ENCODE measurements at places on chromosomes 7 and 10.

- no peak for DNase-seq
Measured at GRCh38 chr10:58672845-58673244, 160.2 kb downstream of the BICC1 start.

DNA sequence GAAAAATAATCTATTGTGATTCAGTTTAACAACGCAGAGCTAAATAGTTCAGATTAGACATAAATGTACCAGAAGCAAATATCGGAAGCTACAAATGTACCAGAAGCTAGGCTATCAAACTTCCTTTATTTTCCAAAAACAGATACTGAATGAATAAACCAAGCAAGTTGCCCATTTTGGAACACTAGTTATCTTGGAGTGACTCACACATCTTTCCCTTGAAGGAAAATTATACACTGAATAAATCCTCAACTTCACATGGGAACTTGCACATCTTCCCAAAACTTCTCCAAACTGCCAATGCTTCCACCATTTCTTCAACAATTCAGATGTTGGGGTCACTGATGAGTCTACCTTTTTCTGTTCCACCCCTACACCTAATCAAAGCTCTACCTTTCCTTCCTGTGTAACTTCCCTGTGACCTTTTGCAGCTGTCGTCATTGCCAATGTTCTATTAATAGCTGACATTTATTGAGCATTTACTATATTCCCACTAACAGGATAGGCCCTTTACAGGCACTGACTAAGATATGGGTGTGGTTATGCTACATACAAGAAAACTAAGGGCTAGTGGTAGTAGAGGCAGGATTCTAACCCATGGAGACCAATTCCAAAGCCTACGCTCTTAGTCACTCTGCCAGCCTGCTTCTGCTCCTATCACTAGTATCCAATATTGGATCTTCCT is 22.7 kb downstream of the RELN start:
- DNase-seq: no peak

DNA sequence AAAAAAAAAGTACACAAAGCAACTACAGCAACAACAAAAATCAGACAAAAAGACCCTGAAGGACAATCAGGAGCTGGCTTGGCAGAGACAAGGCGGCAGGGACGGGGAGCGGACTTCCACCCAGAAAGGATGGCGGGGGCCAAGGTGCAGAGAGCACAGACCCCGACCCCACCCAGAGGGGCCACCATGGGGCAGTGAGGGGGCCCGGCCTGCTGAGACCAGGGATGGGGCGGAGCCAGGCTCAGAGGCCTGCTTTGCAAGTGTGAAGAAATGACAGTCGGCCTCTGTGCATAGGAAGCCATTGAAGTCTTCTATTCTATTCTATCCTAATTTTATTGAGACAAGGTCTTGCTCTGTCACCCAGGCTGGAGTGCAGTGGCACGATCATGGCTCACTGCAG is 82.0 kb downstream of the ELFN1 start:
- no peak for DNase-seq

DNA sequence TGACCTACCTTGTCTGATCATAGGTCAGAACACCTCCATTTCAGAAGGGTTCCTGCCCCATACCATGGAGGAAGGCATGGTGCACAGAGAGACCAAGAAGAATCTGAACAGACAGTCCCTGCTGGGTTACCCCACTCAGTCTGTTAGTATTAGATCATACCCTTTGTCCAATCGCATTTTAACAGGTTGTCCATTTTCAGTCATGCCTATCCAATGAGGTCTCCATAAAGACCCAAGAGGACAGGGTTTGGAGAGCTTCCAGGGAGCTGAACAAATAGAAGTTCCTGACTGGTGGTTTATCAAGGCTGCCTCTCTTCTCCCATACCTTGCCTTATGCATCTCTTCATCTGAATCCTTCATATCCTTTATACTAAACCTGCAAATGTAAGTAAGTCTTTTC is 21.2 kb upstream of the SLC16A12 start:
- DNase-seq: no peak

GRCh38 chr7:54785261-54785660 is 26.2 kb upstream of the SEC61G start:
- no peak for DNase-seq

- DNase-seq: no peak
Measured at GRCh38 chr7:16675277-16675676, 29.3 kb downstream of the BZW2 start.

DNA sequence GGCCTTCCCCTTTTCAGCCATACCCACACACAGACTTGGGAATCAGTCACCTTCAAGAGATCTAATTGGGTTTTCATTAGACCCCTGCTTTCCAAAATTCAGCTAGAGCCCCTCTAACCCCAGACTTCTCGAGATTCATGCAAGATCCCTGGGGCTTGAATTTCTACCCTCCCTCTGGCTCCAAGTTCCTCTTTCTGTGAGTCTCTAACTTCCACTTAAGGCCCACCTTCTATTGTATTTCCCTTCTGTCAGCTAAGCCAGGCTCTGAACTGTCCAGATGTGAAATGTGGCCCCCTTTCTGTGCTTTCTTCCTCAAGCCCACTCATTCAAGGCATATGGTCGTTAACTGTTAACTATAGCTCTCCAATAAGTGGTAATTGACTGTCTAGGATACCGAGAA is 132.2 kb downstream of the ZNF365 start:
- no peak for DNase-seq

DNA sequence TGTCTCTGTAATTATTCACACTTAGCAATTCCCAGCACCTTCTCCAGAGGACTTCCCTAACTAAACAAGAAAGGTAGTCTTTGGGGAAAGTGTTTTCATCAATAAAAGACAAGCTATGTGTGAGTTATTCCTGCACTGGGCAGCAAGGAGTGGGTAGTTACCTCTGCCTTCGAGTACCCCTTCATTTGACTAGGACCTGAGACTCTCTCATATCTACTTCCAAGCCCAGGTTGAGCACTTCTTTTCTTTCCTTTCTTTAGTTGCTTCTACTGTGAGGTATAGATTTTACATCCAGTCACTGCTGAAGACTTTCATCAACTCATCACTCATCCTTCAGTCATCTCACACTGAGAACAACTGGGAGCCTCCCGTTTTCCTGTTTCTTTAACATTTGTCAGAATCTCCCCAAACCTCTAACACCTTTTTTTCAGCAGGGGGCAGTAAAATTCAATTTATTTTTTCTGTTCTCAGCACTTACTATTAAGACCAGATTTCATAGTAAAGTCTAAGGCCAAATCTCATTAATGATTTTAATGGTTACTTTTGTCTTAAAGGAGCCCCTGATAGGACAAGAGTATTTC is 80.1 kb upstream of the PRSS1 start:
- no peak for DNase-seq

DNA sequence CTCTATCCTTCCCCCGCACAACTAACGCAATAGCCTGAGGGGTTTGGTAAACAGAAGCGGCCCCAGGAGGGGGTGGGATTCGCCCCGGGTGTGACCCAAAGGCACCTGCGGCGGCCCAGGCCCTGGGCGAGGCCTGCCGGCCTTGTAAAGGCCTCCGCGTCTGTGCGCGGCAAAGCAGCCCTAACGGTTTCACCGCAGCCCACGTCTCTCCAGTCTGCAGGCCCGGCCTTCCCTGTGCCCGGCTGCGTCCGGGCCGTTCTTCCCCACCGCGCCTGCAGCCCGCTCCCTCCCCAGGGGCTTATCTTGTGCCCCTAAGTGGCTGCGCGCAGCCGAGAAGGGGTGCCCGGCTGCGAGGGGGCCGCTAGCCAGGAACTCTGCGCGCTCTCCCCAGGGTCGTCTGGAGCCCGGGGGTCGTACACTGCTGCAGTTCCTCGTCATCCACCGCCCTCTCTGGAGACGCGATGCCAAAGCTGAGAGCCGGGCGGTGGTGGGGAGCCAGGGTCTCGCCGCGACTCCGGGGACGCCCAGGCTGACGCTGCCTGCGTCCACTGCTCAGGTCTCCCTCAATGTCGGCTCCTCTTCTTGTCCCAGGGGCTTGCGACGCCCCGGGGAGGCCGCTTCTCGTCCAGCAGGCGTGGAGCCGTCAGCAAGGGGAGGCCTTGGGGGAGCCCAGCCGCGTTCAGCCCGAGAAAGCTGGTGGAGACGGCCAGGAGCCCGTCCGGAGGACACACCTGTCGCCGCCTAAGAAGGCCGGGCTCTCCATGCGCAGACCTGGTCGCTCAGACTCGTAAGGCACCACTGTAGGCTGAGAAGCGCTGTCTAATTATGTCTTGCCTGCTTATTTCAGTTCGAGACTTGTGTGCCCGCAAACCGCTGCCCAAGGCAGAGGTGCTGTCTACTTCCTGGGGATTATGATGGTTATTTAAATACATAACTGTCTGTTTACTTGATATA is 132.3 kb downstream of the SPAG6 start:
- DNase-seq: peak; percentile 83

DNA sequence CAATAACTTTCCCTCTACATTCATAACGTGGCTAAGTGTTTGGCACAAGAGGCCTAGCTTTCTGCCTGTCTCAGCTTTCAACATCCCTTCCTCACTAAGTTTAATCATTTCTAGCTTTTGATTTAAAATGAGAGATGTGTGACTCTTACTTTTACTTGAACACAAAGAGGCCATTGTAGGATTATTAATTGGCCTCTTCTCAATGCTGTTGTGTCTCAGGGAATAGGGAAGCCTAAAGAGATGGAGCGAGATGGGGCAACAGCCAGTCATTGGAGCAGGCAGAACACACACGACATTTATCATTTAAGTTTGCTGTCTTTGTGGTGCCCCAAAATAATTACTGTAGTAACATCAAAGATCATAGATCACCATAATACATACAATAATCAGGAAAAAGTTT is 167.1 kb upstream of the TRIM24 start:
- no peak for DNase-seq

DNA sequence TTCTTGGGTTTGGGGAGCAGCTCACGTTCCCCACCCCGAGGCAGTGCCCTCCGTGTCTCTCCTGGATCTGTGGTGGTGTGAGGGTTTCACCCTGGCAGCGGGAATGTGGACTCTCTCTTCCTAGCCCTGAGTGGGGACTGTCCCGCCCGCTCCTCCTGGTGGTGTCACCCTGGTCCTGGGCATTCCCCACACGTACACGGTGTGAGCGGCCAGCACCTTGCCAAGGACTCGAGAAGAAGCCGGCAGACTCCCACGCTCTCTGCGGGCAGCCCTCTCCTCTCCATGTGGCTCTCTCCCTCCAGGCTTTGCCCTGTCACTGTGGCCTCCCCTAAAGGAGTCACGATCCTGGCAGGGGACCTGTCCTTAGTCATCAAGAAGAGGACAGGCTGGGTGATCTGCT is 24.0 kb downstream of the DPYSL4 start:
- DNase-seq: no peak

DNA sequence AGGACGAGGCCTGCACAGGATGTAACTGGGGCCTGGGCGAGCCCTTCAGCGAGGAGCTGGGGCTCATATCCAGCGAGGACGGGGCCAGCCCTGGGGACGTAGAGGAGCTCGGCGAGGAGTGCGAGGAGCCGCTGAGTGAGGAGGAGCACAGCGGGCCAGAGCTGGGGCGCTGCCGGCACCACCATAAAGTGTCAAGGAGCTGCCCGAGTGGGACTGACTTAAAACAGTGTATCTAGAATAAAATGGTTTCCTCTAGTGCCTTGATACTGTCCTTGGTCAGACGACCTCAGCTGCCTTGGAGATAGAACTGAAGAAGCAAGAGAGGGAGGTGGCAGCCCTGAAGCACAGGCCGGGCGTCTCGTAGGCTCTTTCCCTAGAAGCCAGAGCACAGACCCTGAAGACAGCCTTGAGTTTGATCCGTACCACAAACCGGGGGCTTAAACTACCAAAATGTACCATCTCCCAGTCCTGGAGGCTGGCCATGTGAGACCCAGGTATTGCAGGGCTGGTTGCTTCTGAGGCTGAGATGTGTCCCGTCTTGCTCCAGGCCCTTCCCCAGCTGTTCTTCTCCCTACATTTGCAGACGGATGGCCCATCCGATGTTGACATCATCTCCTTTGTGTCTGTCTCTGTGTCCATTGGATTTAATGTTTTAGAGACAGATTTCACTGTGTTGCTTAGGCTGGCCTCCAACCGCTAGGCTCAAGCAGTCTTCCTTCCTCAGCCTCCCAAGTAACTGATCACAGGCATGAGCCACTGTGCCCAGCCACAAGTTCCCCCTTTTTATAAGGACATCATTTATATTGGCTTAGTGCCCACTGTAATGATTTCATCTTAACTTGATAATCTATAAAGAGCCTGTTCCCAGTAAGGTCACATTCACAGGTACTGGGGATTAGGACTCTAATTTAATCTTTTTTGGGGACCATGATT is 35.8 kb downstream of the DNAJB6 start:
- no peak for DNase-seq

DNA sequence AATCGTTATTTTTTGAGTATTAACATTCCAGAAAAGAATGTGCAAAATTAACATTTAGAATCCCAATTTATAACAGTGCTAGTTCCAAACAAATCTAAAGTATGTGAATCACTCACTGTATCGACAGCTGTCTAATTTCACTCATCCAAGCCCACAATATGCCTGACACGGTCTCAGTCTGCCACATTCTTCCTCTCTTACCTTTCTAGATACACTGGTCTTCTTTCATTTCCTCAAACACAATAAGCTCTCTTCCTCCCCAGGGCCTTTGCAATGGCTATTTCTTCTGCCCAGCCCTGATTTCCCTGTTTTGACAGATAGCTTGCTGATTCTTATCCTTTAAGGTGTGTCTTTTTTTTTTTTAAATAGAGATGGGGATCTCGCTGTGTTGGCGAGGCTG is 48.8 kb downstream of the UBE2H start:
- no peak for DNase-seq

- no peak for DNase-seq
Measured at GRCh38 chr10:50382576-50383023, 131.3 kb upstream of the ASAH2 start.

- DNase-seq: no peak
Measured at GRCh38 chr10:966466-967235, 21.6 kb upstream of the GTPBP4 start.

- DNase-seq: no peak
Measured at GRCh38 chr10:69948261-69948660, 104.4 kb upstream of the MACROH2A2 start.

- peak; percentile 47 for DNase-seq
Measured at GRCh38 chr10:86964061-86964846, 4.0 kb upstream of the ADIRF start.

DNA sequence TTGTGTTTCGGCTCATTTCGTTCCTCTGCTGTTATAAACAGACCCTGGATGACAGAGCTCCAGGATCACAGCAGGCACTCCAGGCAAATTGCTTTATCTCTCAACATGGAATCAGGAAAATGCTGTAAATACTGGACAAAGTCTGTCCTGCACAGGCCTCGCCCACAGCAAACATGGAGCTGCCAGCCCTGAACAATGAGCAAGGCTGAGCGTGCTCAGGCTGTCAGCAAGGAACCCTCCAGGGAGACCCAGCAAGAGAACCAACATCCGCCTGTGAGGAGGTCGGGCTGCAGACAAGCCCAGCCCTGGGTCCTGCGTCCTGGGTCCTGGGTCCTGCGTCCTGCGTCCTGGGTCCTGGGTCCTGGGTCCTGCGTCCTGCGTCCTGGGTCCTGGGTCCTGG is 180.8 kb downstream of the PTPRN2 start:
- no peak for DNase-seq

DNA sequence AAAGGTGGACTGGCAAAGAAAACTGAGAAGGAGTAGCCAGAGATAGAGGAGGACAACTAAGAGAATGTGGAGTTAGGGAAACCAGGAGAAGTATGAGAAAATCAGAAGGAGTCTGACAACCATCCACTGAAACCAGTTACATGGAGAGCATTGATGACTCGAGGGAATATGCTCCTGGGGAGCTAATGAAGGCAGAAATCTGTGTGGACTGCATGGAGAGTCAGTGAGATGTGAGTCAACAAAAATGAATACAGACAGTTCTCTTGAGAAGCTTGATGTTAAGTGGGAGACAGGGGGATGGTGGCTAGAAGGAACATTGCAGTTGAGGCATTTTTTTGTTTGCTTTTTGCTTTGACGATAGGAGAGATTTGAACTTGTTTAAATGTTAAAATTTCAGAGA is 34.3 kb upstream of the ZNF32 start:
- DNase-seq: no peak

- DNase-seq: peak; percentile 44
Measured at GRCh38 chr10:71432101-71432905, 35.6 kb downstream of the CDH23 start.

Measured in endodermal cell (in vitro differentiated cells).